ENCODE measurements at places on chromosomes 2 and 18. TPM values are rescaled to one million over a fixed set of nuclear protein-coding genes. Genes with fewer than 3 reads are reported as not detected.

The RESP18 gene
- not detected for total RNA-seq

The FOXI3 gene
- total RNA-seq, result not detected

The LHCGR gene
- not detected for total RNA-seq

The SCN3A gene
- total RNA-seq, result not detected

The UGT1A10 gene
- not detected for total RNA-seq

The REG3A gene
- total RNA-seq, result not detected

The MAP3K19 gene
- not detected for total RNA-seq

The EDAR gene
- 0.02 TPM for total RNA-seq

The SPATA3 gene
- not detected for total RNA-seq

The LOXHD1 gene
- total RNA-seq, result not detected

The HOXD3 gene
- total RNA-seq, result 0.14 TPM

The GNLY gene
- total RNA-seq, result not detected

The SFTPB gene
- total RNA-seq, result 0.37 TPM

The CCNYL1 gene
- total RNA-seq, result 26.9 TPM

The SOCS6 gene
- total RNA-seq, result 31.1 TPM

The REEP1 gene
- total RNA-seq, result 0.62 TPM

The TPO gene
- total RNA-seq, result 0.20 TPM

The NYAP2 gene
- not detected for total RNA-seq

The TRIM54 gene
- total RNA-seq, result 0.68 TPM

The INSIG2 gene
- 13.6 TPM for total RNA-seq

The KCNE4 gene
- total RNA-seq, result 0.83 TPM

The KYNU gene
- total RNA-seq, result 270 TPM

The EFHD1 gene
- total RNA-seq, result 2.3 TPM

The ASXL3 gene
- not detected for total RNA-seq

The SERTAD2 gene
- 16.8 TPM for total RNA-seq

The ANKRD62 gene
- not detected for total RNA-seq

The CFAP65 gene
- total RNA-seq, result 0.32 TPM

The LRRTM4 gene
- total RNA-seq, result not detected

The EFR3B gene
- 12.8 TPM for total RNA-seq

The AOX1 gene
- 2.8 TPM for total RNA-seq

The CROCC2 gene
- not detected for total RNA-seq

The RNF125 gene
- total RNA-seq, result 0.23 TPM

The CIB4 gene
- total RNA-seq, result 0.28 TPM

The LIMS4 gene
- total RNA-seq, result 0.56 TPM

The HTR2B gene
- total RNA-seq, result not detected
